ENCODE measurements at places on chromosomes 11 and 22.

- DNase-seq: peak; percentile 56
Observed at GRCh38 chr22:35840302-35840739, 122.6 kb downstream of the APOL5 start.

DNA sequence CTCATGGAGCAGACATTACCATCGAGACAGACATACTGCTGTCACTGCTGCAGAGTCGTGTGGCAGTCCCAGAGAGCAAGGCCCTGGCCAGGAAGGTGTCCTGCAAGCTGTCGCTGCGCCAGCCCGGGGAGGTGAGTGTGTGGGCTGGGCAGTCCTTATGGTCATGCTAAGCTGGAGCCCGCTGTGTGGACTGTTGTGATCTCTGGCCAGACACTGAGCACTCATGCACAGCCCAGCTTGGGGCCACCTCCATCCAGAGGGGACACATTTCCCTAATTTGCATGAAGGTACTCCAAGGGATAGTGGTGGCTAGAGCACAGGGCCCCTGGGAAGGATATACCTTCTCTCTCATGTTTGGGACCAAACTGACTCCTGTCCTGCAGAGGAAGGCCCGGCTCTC, 9.6 kb downstream of the ANKK1 start:
- DNase-seq: no peak

GRCh38 chr11:40273192-40273732, 1186.2 kb downstream of the LRRC4C start:
- no peak for DNase-seq

GRCh38 chr11:12056119-12056518, 47.7 kb upstream of the DKK3 start:
- DNase-seq: no peak

DNA sequence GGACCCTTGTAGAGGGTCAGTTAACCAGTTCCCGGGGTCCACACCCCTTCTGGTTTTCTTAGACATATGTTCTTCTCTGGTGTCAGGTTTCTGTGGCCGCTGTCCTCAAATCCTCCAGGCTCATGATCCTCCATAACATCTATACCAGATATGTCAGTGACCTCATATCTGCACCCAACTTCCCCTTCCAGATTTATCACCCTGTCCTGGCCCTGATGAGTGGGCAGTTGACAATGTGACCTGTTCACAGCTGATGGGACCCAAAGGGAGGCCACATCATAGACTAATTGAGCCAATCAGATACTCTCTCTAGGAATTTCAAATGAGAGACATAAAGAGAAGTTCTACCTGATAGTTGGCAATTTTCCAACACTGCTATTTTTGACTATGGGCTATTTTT, 5.1 kb downstream of the DKK3 start:
- DNase-seq: no peak

- no peak for DNase-seq
Observed at GRCh38 chr11:65854852-65855837, 2.8 kb downstream of the CFL1 start.

DNA sequence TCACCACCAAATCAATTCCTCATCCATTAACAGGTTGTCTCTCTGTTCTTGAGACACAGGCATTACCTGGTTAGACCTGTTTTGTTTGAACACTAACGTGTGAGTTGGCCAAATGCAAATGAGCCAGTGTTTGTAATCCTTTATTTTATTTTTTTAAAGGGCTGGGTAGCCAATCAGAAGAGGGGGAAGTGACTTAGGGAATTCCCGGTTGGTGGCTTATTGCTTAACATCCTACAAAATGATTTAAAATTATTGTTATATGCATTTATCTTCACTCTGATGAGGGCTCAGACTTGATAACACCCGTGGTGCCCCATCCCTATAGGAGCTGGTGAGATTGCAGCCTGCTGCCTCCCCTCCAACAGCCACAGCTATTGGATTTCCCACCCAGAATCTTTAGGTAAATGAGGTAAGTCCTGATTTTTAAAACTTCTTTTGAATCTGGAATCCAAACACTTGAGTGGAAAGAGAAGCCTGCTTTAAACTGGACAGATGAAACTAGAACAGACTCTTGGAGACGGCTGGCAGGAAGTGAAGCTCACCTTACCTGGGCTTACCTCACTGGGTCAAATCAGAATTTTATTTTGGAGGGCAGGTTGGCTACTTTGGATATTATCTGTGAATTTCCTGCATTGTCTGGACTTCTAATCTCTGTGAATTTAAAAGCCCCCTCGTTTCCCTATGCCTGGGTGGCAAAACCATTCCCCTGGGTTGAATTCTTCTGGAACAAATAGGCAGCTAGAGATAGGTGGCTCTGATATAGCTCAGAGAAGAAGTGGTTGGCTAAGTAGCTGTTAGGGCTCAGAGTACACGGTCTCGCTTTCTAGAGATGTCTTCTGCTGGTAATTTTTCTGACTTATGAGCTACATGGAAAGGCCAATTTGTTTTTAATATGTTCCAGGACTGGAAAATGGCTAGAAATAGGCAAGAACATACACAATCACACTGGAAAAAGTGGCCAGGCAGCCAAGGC, at the start of gene EHF:
EHF (plus strand) TSS at position 274 of the 973 bp plus-strand sequence. CDS start 21,538 bp downstream, outside the sequence.
- no peak for DNase-seq

- no peak for DNase-seq
Observed at GRCh38 chr11:131943295-131943694, 572.9 kb downstream of the NTM start.

DNA sequence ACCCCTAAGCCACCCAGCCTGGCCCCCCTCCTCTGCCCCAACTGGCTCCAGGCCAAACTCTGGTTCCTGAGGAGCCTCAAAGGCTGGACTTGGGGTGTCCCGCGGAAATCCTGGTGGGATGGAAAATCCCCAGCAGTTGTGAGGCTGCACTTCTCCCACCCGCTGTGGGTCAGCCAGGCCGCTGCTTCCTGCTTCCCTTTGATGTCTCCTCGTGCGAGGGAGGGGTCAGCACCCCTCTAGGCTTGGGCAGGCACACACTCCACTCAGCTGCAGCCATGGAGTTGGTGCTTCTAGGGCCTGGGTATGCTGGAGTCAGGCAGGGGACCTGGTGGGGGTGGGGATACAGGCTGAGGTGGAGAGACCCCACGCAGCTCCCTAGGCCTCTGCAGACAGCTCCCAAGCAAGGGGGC, 12.0 kb downstream of the KCNQ1OT1 start:
- DNase-seq: no peak

- no peak for DNase-seq
Observed at GRCh38 chr22:27879923-27880322, 39.1 kb downstream of the PITPNB start.

DNA sequence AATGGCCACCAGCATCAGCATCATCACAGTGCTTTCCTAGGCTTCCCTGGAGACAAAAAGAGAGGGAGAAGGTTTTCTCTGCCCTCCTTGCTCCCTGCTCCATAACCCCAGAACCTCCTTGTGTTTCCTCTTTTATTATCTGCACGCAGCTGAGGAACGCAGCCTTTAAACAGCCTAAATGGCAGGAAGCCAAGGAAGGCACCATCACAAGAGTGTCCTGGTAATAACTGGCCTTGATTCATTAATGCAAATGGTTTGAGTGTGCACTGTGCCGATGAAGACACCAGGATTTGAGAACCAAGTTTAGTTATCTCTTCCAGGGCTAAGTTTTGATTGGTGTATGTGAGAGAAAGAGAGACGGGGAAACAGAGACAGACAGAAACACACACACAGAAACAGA, 29.4 kb upstream of the DRD2 start:
- DNase-seq: no peak

Measured in amygdala (tissue), 56 donors.